RKO (cell line): ENCODE measurements at places on chromosomes 4 and X.

GRCh38 chr4:187070158-187070557 is 346.5 kb upstream of the FAT1 start:
- DNase-seq, result no peak

DNA sequence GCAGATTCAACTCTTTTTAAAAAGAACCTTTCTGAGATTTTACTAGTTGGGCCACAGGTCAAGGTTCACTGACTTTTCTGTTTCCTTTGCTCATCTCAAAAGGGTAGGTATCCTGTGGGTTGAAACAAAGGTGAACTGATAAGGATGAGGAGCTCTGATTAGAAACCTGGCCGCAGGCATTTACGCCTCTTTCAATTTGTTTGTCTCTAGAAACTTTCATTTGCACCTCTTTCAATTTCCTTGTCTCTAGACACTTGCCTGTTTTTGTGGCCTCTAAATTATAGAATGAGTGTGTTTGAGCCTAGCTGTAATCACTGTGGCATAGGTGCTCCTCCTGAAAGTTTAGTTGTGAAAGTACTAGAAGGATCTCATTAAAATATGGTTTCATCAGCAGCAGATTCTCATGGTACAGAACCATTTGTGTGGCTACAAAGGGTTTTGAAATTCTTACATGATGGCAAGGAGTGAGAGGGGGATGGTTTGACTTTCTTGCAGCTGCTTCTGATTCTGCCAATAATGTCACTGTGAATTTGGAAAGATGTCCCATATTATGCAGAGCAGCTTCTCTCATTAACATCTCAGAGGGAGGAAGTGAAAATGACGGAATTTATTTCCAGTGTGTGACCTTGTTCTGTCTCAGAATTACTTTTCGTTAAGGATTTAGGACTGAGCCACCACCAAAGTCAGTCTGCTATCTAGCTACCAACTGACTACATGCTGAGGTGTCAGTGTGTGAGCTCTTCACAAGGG is 142.2 kb downstream of the SH2D1A start:
- no peak for DNase-seq

GRCh38 chrX:96835660-96836289 is 47.9 kb upstream of the RPA4 start:
- DNase-seq, result no peak

DNA sequence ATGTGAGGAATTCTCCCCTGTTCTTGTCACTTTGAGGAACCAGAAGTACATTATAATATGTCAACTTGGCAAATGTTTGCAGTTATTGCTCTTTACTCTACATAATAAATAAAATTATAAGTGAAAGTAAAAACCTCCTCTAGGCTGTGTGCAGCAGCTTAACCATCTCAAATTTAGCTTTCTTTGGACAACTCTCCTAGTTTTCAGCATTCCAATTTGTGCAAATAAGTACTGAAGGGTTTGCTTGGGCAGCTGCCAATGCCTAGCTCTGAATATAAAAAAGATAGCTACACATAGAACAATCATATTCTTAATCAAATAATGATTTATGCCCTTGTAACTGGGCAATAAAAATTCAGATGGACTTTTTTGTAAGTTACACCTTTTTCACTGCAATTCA is 82.5 kb downstream of the GASK1B start:
- DNase-seq, result no peak

DNA sequence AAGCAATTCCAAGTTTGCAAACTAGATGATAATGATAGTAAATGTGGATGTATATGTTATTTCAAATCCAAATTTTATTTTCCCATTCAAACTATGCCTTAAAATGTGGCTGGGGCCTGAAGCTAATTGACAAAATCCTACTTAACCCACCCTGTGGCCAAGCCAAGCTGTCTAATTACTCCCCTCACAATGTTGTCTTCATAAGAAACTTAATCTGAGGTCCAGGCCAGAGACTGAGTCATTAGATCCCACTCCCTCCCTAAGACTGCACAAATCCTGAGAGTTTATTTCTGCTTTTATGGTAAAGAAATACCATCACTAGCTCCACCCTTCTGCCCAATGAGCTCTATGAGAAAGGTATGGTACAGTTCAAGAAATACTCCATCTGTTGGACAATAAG is 16.6 kb downstream of the SMPX start:
- DNase-seq, result no peak

GRCh38 chrX:77174680-77175519 is 272.3 kb upstream of the FGF16 start:
- DNase-seq, result no peak

- DNase-seq, result no peak
These were observed 25.4 kb upstream of the TBC1D1 start for GRCh38 chr4:37865450-37865849.

DNA sequence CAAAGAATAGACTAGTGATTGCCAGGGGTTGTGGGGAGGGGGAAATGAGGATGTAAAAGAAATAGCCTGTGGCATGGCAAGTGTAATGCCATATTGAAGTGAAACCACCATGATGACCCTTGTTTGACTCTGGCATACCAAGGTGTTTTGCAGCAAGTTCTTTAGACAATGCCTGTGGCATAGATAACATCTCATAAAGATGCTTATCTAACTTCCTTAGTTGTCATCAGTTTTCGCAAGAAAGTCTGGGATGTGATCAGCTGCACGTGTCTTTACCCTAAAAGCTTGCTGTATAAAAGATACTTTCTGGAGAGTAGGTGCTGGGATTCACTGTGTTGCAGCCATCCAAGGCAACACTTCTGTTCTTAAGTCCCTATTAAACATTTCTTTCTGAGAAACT is 176.1 kb upstream of the MAGEB16 start:
- DNase-seq, result no peak

GRCh38 chrX:28981952-28982351 is 394.7 kb downstream of the IL1RAPL1 start:
- no peak for DNase-seq

DNA sequence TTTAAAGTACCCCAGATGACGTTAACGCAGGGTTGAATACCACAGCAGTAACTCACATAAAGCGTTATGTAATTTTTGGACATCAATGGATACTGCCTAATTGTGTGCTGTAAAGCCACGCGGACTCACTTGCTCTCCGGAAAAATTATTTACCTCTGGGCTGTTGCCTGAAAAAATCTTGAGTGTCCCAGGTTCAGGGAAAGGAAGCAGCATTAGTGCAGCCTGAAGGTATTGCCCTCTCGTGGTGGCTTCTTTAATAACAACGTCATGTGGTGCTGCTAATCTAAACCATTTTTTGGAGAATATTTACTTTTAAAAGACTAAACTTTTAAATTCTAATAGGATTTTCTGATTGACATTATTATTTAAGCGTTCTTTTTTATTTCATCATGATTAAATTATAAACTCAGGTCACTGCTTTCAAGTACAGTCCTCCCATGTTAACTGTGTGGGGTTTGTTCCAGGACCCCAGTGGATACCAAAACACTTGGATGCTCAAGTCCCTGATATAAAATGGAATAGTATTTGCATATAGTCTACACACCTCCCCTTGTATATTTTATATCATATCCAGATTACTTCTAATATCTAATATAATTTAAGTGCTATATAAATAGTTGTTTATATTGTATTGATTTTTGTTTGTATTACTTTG is 384.8 kb downstream of the FAM133A start:
- peak; percentile 37 for DNase-seq

- DNase-seq, result no peak
These were observed 57.5 kb downstream of the TEC start for GRCh38 chr4:48212165-48212564.

GRCh38 chrX:150429594-150429993 is 66.5 kb downstream of the MAMLD1 start:
- no peak for DNase-seq

DNA sequence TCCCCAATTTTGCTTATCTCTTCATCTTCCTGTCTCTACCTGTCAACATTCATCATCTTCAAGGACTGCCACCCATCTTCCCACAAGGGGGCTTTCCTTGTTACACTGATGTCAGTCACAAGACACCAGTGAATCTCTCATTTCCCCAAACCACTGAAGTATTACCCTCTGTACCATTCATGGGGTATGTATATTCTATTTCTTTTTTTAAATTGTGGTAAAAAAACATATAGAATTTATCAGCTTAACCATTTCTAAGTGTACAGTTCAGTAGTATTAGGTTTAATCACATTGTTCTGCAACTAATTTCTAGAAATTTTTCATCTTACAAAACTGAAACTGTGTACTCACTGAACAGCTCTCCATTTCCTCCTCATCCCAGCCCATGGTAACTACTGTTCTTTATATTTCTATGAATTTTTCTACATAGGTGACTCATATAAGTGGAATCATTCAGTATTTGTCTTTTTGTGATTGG is 98.6 kb downstream of the LARP7 start:
- DNase-seq, result no peak

GRCh38 chrX:48497871-48498270 is 10.9 kb upstream of the PORCN start:
- DNase-seq, result no peak

- DNase-seq, result no peak
These were observed 43.1 kb upstream of the KLHL2 start for GRCh38 chr4:165164257-165164656.

DNA sequence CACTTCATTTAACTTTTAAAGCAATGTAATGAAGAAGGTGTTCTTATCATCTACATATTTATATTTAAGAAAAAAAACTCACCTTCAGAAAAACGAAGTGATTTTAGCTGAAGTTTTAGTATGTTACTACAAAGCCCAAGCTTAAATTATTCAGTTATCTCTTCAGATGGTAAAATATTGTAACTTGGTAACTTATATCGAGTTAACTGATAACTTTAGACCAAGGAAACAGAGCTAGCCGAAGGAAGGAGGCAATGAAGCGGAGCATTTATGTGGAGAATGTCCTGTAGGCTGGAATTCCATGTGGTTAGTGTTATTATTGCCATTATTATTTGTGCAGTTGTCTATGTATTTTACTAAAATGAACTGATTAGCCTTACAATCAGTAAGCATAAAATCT is 1102.1 kb upstream of the LCORL start:
- no peak for DNase-seq

GRCh38 chrX:9681011-9681410 is 84.6 kb downstream of the GPR143 start:
- no peak for DNase-seq

DNA sequence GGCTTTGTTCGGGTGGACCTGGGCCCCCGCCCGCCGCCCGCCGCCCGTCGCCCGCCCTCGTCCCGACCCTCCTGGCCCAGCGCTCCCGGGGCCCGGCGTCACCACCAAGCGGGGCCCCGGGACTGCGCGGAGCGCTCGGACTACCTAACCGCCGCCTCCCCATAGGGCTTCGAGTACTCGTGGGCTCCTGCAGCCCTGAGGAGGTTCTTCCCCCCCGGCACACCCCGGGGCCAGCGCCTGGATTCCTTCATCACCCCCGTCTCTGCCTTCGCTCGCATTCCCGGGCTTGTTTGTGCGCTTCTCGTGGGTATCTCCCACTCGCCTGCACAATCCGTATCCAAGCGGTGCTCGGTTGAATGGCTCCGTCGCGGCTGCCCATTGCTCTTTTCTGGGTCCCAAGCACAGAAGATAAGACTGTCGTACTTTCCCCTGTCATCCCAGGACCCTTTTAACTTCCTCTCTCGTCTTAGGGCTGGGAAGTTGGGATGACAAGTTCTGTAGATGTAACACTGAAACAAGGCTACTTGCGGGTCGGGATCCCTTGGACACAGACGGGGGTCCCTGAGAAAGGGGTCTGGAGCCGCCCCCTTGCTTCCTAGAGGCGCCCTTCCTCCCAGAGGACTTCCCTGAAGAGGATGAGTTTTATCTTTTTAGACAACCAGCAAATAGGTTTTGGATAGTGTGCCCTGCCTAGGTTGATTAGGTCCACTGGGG is 565 bp downstream of the MOB1B start:
- DNase-seq, result no peak

DNA sequence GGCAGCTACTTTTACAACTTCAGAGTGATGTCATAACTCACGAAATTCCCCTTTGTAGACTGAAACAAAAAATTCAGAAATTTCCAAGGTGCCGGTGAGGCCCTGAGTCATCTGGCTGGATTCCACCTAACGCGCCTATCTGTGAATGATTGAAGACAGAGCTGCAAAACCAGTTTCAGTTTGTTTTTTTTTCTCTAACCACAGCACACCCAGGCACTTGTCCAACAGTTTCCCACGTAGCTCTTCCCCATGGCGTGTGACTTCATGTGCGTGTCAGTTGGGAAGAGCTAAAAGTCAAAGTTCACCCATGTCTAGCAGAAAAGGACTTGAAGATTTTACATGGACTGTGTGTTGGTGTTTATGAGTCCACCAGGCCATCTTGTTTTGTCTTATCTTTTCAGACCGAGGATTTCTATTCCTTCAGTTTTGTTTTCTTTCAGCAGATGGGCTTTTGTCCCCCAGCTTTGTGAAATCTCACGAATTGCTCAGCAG is 16.4 kb downstream of the TCEANC start:
- DNase-seq, result peak; percentile 61

DNA sequence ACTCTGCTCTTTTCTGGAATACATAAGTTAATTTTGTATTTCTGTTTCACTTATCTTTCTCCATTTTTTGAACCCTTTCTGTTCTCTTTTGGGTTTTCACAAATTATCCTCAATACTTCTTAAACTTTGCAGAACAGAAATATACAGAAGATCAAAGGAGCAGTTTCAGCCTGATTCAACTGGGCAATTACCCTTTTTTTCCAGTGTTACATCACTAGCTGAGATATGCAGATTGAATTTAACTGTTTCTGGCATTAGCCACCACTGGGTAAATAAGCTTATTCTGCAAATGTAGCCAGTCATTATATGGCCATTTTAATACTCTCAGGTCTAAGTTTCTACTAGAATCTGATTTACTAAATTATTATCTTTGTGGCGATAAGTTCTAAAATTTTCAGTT is 66.9 kb upstream of the GRID2 start:
- no peak for DNase-seq

DNA sequence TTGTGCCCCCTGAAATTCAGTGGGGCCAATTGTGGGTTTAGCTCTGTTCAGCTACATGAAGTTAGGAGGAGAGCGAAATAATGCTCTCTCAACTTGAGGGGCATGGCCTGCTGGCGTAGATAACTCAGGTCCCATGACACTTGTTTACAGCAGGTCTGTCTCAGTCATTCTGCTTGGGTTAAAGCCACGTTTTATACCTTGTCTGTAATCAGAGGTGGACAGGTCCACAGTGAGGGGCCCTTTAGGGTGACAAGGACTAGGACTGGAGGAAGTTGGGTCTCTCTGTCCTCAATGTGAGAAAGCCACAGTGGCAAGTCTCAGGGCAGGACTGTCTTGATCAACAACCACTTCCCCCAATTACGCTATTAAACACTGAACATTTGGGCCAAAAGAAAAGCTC is 49.0 kb downstream of the PDHA1 start:
- DNase-seq, result no peak

- no peak for DNase-seq
These were observed 90.6 kb downstream of the SORBS2 start for GRCh38 chr4:185721190-185722028.

DNA sequence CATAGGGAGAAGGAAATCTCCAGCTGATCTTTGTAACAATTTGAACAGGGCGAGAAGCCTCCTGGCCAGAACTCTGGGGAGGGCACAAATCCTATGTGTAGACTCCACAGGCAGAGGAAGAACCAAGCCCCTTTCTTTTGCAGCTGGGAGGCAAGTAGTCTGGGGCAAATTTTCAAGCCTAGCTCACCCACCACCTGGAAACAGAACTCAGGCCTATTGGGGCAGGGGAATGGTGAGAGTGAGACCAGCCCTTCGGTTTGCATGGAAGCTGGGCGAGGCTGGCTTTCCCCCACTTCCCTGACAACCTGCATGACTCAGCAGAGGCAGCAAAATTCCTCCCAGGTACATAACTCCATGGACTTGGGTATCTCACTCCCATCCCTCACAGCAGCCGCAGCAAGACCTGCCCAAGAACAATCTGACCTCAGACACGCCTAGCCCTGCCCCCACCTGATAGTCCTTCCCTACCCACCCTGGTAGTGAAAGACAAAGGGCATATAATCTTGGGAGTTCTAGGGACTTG is 138.2 kb downstream of the EMCN start:
- DNase-seq, result no peak

GRCh38 chr4:98642991-98643426 is 15.4 kb downstream of the TSPAN5 start:
- peak; percentile 35 for DNase-seq
